Kidney epithelial cell (primary cell): ENCODE measurements at places on chromosomes 12 and 14. TPM values are rescaled to one million over a fixed set of nuclear protein-coding genes. Genes with fewer than 3 reads are reported as not detected.

DNA sequence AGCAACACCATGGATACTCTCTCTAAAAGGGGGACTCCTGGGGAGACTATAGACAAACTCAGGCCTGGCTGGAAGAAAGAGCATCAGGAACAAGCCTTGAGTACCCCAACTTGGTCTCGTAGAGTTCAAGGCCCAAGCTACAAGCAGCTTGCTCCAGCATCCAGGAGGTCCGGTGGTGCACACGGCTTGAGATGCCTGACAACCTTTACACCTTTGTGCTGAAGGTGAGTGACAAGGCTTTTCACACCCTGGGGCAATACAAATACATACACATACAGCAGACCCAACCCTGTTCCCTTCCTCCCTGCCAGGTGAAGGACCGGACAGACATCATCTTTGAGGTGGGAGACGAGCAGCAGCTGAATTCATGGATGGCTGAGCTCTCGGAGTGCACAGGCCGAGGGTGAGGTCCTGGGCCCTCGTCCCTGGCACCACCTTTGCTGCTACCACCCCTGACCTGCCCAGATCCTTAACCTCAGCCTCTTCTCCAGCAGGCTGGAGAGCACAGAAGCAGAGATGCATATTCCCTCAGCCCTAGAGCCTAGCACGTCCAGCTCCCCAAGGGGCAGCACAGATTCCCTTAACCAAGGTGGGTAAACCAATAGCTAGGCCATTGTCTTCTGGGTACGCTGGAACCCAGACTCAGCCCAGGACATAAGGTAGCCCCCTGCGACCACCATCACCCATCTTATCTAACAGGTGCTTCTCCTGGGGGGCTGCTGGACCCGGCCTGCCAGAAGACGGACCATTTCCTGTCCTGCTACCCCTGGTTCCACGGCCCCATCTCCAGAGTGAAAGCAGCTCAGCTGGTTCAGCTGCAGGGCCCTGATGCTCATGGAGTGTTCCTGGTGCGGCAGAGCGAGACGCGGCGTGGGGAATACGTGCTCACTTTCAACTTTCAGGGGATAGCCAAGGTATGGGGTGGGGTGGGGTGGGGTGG, 41.2 kb downstream of the SH2B3 start:
- no peak for DNase-seq

- DNase-seq, result no peak
Observed at GRCh38 chr12:52865090-52865944, 16.5 kb upstream of the KRT78 start.

Gene TGM1
- 3.1 and 12.3 TPM in 2 replicates for total RNA-seq

GRCh38 chr14:70893858-70894291, 13.4 kb upstream of the PCNX1 start:
- no peak for DNase-seq

- no peak for DNase-seq
Observed at GRCh38 chr14:59831121-59831730, 39.4 kb downstream of the RTN1 start.

DNA sequence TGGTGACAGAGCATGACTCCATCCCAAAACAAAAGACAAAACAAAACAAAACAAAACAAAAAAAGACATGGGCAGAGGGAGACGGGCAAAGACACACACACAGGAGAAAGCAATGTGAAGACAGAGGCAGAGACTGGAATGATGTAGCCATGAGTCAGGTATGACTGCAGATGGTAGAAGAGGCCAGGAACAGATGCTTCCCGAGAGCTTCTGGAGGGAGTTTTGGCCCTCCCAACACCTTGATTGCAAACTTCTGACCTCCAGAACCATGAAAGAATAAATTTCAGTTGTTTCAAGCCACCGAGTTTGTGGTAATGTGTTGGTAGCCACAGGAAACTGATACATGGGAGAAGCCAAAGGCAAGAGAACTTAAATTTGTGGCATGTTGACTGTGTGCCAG, 27.1 kb downstream of the VWF start:
- DNase-seq, result no peak

Gene CCDC175
- not detected in 2 replicates for total RNA-seq

GRCh38 chr12:49627752-49628360, 4.5 kb downstream of the PRPF40B start:
- no peak for DNase-seq

DNA sequence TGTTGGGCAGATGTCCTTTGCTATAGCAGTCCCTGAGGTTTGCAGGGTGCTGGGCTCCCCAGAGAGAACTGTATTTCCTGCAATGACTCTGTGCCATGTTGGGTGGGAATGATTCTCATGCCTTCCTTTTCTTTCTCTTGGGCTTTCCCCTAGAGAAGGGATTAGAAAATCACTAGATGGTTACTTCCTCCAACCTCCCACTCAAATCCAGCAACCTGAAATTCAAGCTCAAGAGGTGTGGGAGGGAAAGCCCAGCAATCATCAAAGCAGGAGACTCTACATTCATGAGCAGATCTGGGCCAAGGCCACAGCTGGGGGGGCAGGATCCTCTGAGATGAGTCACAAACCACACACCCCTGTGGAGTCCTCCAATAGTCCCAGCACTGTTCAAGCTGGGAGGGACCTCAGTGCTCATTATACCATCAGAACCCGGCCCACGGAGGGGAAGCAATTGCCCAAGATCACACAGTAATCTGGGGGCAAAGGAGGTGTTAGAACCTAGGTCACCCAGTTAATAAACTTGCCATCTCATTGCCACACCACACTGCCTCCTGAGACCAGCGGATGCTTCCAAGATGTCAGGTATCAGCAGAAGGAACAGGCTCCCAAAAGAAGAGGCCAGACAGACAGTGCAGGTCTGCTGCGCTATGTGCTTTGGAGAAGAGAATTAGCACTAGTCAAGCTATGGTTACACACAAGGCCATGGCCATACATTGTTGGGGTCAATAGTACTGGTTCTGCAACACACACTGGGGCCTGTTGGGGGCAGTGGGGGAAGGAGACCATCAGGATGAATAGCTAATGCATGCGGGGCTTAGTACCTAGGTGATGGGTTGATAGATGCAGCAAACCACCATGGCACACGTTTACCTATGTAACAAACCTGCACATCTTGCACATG, 65.7 kb downstream of the TTC9 start:
- peak; percentile 81 for DNase-seq

Gene TSPAN11
- total RNA-seq, result 4.7 and 5.2 TPM in 2 replicates

- DNase-seq, result no peak
Observed at GRCh38 chr14:64688811-64689281, 15.4 kb upstream of the PLEKHG3 start.

DNA sequence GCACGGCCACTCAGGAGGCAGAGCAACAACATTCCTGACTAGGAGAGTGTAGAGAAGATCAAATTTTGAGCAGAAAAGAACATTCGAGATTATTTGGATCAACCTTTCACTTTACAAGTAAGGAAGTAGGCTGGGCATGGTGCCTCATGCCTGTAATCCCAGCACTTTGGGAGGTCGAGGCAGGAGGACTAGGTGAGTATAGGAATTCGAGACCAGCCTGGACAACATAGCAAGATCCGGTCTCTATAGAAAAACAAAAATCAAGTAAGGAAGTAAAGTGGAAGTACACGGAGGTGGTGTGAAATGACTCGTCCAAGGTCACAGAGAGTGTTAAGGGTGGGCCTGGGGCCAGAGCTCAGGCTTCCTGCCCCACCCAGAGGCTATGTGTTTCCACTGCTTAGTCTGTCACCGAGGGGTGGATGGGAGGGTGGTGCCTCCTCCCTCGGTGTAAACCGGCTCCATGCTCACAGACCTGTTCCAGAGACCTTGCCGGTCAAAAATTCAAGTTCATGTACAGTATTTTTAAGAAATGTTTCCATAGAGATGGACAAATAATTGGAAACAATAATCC, 51.9 kb downstream of the MAP1LC3B2 start:
- DNase-seq, result no peak

Gene PDZRN4
- 0.07 TPM in 1 of 2 replicates, not detected in the other for total RNA-seq

Gene ASPG
- total RNA-seq, result 0.21 TPM in 1 of 2 replicates, not detected in the other

Gene CFAP251
- total RNA-seq, result 3.3 and 3.7 TPM in 2 replicates

DNA sequence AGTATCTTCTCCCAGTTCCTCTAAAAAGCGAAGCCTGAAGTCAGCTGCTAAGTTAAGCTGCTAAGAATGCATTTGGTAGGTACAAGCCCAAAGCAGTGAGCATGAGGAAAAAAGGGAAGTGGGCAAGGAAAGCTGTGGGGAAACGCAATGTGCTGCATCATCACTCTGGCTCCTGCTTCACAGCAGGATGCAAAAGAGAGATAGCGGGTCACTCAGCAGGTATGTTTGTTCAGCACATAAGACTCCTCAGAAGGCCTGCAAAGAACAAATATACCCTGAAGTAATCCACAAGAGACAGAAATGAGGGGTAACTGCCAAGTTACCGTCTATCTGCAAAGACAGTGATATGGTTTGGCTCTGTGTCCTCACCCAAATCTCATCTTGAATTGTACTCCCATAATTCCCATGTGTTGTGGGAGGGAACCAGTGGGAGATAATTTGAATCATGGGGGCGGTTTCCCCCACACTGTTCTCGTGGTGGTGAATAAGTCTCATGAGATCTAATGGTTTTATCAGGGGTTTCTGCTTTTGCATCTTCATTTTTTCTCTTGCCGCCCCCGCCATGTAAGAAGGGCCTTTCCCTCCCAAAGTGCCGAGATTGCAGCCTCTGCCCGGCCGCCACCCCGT, 127.4 kb upstream of the EGLN3 start:
- DNase-seq, result no peak

DNA sequence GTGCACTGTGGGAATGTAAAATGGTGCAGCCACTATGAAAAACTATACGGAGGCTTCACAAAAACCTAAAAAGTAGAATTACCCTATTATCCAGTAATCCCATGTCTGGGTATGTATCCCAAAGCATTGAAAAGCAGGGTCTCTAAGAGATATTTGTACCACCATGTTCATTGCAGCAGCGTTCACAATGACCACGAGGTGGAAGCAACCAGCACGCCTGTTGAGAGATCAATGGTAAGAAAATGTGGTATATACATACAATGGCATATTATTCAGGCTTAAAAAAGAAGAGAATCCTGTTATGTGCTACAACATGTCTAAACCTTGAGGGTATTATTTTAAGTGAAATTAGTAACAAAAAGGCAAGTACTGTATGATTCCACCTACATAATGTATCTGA, 910 bp upstream of the NOPCHAP1 start:
- no peak for DNase-seq
